Tibial nerve (tissue), 4 donors: ENCODE measurements at places on chromosomes 4 and X.

GRCh38 chr4:110988722-110989121 lies 365.8 kb upstream of the PITX2 start:
- no peak for DNase-seq

- no peak for DNase-seq
Observed at GRCh38 chrX:39268207-39268606, 466.9 kb downstream of the MID1IP1 start.

DNA sequence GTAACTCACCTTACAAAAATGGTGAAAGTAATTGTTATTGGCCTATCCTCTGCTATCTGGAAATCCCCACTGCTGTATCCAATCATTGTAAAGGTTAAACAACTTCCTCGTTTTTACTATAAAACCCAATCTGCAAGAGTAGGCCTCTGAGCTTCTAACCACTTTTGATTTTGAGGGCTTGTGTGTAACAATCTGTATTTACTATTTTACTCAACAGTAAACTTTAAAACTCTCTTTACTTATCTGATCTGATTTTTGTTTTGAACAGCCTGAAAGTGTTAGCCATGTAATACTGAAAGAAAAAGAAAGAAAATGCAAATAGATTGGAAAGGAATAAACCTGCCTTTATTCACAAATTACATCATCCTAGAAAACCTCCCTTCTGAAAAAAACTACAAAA lies 63.1 kb downstream of the SLC10A7 start:
- no peak for DNase-seq

- no peak for DNase-seq
Observed at GRCh38 chrX:154020536-154021115, 924 bp upstream of the IRAK1 start.

- DNase-seq: no peak
Observed at GRCh38 chr4:158667651-158668198, 4.0 kb downstream of the C4orf46 start.

DNA sequence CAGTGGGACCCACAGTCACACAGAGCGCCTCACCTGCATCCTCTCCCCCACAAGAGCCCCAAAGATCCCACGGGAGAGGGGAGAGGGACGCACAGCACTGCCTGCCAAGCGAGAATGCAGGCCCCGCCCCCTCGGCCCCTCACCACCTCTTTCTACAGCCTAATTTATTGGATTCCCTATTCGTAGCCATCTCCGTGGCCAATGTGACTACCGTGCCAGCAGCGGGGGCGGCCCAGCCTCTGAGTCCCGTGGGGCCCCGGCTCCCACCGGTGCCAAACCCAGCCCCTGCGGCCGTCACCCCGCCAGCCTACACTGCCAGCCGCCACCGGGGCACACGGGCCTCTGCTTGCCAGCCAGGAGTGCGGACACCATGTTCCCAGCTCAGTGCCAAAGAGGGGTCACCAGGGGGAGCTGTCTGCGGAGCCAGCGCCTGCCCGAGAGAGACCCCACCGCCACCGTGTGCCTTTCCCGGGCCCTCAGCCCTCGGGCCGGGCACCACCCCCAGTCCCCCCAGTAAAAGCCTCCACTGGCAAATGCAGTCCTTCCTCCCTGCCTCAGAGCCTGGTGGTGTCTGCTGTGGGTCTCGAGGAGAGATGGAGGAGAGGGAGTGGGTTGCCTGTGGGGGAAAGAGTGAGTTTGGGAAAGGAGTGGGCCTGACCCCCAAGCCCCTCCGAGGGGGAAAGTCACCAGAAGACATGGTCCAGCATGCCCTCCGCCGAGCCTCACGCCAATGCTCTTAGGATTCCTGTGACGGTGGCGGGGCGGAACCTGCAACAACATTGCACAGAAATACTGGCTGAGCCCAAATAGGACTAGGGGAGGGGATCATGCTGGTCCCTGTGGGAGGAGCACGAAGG lies 19.6 kb upstream of the PLXNB3 start:
- no peak for DNase-seq

DNA sequence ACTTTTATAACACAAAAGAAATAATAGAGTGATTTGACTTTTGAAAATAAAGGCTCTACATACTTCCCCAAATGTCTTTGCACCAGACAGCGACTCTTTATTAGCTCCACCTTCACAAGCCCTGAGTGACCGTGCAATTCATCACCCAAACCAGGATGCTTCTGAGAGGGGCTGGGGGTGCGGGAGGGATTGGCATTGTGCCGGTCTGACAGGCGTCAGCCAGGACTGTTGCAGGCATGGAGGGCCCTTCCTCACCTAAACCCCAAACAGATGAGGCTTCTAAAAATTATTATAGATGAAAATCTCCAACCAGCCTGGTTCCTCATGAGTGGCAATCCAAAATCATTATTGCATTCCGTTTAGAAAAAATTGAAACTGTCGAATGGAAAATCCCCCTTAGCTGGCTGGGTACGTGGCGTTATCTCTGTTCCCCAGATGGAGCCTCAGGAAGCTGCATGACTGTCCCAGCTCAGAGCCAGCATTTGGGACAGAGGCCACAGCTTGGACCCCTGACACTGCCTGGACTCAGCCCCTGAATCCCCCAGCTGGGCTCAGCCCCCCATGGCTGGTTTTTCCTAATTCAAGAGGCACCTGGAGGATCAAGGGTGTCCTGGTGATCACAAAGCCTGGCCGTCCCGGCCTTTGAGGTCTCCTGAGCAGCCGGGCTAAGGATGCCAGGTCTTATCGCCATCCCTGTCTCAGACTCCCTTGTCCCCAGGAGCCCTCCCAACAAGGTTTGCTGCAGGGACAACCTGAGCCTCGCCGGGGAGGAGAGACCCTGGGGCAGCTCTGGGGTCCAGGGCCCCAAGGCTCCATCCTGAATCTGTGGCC lies 60.4 kb downstream of the SORCS2 start:
- DNase-seq: no peak
